ENCODE measurements at places on chromosomes 12 and 14.

- no peak for DNase-seq
These were observed 58.2 kb upstream of the FLRT2 start for GRCh38 chr14:85471744-85472143.

GRCh38 chr14:104049576-104050240, 35.8 kb upstream of the ASPG start:
- no peak for DNase-seq

DNA sequence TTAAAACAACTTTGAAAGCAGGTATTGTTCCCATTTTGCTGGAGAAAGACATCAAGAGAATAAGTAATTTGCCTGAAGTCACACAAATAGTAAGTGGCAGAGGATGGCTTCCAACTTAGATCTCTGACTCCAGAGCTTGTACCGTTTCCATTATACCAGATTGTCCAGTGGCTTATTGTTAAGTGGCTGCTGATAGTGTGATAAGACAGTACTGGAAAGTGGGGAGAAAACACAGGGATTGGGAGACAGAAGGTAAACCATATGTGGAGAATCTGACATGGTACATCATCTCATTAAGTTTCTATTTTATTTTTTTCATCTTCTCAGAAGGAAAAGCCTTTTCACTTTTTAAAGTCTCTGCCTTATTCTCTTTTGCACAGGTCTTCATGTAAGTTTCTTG, 108.5 kb downstream of the SRGAP1 start:
- DNase-seq = no peak

GRCh38 chr14:28756884-28757570, 9.6 kb upstream of the FOXG1 start:
- peak; percentile 2 for DNase-seq

DNA sequence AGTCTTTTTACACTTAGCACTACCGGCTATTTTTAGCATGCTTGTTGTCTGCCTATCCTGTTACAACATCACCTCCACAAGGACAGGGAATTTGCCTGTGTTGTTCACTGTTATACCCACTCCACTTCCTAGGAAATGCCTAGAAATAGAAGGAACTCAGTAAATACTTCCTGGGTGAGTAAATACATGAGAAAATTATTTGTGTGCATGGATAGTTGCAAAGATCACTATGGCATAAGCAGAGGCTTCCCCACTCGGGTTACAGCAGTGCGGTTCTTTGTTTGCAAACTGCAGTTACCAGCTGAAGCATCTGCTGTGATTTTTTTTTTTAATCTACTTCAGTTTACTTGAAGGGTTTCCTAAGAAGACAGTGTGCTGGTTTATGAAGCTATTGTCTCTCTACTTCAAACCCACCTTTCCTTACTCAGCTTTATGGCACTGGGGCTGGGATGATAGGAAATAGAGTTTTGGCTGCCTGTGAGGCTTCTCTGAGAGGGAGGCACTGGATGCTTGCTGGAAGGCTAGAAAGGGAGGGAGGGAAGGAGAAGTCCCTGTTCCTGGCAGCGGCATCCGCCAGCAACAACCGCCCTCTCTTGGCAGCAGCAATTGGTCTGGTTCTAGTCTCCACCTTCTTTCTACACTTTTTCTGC, 29.0 kb downstream of the PDE6H start:
- DNase-seq = no peak

- DNase-seq = peak; percentile 94
These were observed 8.9 kb downstream of the RSRC2 start for GRCh38 chr12:122517877-122518276.

- DNase-seq = no peak
These were observed 73.7 kb upstream of the RAP1B start for GRCh38 chr12:68536885-68537485.

Data from T1000 (cell line).